Fibroblast of the conjunctiva (primary cell): ENCODE measurements at places on chromosomes 4 and X.

DNA sequence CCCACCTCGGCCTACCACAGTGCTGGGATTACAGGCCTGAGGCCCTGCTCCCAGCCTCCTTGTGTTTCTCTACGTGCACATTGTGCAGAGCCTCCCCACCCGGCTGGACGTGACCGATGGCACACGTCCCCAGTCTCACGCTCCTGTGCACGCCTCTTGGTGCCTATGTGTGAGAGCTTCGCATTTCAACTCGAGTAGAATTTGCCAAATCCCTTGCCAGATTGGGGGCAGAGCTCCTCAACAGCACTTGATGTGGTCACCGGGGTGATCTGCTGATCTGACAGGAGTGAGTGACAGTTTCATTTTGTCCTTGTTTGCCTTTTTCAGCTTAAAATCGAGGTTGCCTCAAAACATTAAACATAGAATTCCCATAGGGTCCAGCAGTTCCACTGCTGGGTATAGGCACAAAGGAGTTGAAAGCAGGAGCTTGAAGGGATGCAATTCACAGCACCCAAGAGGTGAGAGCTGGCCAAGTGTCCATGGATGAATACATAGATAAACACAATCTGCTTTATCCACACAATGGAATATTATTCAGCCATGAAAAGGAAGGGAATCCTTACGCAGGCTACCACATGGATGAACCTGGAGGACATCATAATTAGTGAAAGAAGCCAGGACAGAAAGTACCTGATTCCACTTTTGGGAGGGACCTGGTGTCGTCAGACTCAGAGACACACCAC lies 17.6 kb downstream of the TMEM187 start:
- DNase-seq, result no peak

- DNase-seq, result no peak
Measured at GRCh38 chrX:78931814-78932213, 13.4 kb upstream of the P2RY10 start.

DNA sequence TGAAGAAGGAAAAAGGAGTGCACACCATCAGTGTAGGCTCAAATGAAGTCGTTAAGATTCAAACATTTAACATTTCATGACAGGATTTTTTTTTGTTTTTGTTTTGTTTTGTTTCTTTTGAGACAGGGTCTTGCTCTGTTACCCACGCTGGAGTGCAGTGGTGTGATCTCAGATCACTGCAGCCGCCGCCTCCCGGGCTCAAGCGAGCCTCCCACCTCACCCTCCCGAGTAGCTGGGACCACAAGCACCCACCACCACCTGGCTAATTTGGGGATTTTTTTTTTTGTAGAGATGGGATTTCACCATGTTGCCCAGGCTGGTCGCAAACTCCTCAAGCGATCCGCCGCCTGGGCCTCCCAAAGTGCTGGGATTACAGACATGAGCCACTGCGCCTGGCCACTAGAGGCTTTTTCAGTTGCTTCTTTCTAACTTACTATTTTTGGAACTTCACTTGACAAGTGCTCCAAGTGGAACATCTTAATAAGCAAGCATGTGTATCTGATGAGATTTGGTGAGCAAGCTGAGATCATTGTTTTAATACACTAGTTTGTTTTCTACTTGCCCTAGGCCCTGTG lies 78.9 kb upstream of the CNKSR2 start:
- DNase-seq, result no peak

DNA sequence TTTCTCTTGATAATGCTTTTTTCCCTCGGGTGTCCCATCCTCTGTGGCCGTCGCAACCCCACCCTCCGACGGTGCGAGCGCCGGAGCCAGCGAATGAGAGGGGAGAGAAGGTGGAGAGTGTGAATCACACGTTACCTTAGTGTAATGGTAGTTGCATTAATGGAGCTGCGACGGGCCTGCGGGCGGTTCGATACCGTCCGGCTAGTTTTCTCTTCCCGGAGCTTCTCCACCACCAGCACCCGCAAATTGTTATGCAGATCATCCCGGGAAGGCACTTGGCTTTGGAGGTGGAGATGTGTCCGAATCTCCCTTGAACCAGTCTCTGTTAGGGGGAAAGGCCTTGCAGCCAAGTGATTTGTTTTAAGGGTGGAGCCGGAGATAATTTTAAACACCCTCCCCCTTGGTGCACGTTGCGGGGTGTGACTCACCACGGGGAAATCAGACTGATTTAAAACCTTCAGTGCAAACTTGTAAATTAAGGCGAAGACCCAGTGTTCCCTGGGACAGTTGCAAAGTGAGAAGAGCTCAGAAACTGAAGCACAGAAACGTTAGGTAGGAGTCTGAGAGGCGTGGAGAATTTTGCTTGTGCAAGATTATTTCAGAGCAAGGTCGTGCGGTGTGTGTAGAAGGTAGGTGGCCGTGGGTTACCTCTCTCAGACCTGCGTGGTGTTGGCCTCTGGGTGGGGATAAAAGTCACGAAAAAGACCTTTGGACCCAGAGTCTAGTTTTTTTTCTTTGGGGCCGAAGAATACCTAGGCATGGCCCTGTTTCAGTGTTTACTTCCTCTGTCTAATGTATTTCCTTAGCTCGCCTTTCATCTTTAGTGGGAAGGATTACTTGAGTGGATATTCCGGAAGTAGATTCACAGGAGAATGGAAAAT lies 1.3 kb downstream of the AFF1 start:
- DNase-seq, result no peak

DNA sequence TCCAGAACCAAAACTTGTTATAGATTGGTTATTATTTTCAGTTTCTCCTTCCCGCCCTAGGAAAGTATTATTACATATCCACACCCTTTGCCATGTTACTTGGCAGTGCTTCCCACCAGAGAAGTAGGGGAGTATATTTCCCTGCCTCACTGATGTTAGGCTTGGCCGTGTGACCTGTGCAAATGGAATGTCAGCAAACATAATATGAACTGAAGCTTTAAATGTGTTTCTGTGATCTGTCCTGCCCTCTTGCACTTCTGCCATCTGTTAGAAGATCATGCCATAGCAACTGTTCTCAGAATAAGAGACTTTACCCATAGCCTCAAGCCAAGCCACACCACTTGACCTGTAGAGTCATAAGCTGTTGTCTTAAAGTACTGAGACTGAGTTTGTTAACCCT lies 36.7 kb upstream of the NEUROG2 start:
- DNase-seq, result peak; percentile 51

GRCh38 chr4:180041576-180041975 lies 2201.6 kb upstream of the TENM3 start:
- DNase-seq, result no peak

- no peak for DNase-seq
Measured at GRCh38 chr4:61173799-61174198, 26.3 kb upstream of the ADGRL3 start.
